ENCODE measurements at places on chromosomes 12 and 14. TPM values are rescaled to one million over a fixed set of nuclear protein-coding genes. Genes with fewer than 3 reads are reported as not detected.

DNA sequence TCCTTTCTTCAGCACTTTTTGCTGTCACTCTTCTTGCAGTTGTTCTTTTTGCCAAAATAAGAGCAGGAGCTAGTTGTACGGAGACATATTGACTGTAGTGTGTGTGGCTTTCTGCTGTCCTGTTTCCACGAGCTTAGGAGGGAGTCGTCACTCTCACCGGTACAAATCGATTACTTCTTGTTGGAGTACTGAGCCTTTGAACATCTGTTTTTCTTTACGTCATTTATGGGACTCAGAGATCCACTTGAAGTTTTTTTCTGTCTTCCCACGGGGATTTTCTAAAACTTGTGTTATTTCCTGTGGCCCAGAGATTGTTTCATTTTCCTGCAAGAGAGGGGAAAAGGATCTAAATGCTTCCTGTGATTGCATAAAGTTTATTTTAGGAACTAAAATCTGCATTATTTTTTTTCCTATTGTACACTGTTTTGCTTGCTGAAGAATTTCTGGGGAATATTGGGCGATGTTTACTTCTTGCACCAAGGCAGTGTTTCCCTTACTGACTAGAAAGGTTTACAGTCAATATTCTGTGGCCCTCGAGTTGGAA is 199.8 kb upstream of the ARHGAP5 start:
- no peaks in the 10 kb centered on the region for H3K27me3 ChIP-seq
- H3K27ac ChIP-seq = no peak overlapping the region
- H3K4me1 ChIP-seq = no peaks in the 10 kb centered on the region
- no peak for DNase-seq

GRCh38 chr12:49105504-49106084 is 5.1 kb downstream of the LMBR1L start:
- no peaks in the 10 kb centered on the region for H3K4me1 ChIP-seq
- DNase-seq = no peak
- H3K27me3 ChIP-seq = no peaks in the 10 kb centered on the region
- no peaks in the 10 kb centered on the region for H3K36me3 ChIP-seq
- H3K4me3 ChIP-seq = no peak overlapping the region

- no peak overlapping the region for H3K27ac ChIP-seq
- no peaks in the 10 kb centered on the region for H3K36me3 ChIP-seq
- DNase-seq = no peak
- H3K27me3 ChIP-seq = no peaks in the 10 kb centered on the region
- H3K4me3 ChIP-seq = no peak overlapping the region
These were observed 811.7 kb downstream of the C12orf50 start for GRCh38 chr12:87217491-87217890.

Gene ACSM4
- total RNA-seq = not detected

Gene GDF3
- total RNA-seq = not detected

Gene STAB2
- total RNA-seq = 0.53 TPM

DNA sequence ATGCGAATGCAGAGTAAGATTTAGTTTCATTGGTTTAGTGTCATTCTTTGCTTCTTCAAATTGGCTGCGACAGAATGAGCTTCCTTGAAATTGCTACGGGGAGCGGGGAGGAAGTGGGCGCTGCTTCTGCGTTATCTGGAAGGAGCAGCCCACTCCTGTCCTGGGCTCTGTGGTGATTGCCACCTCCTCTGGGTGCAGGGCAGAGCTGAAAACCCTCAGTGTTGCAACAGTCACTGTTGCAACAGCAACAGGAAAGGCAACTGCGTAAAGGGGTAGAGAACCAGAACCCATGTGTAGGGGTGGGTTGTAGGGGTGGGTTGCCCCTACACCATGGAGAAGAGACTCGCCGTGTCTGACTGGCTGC is 57.7 kb downstream of the MAX start:
- no peaks in the 10 kb centered on the region for H3K4me1 ChIP-seq
- H3K27ac ChIP-seq = no peak overlapping the region
- H3K4me3 ChIP-seq = no peak overlapping the region
- no peaks in the 10 kb centered on the region for H3K36me3 ChIP-seq
- no peak for DNase-seq
- H3K27me3 ChIP-seq = no peaks in the 10 kb centered on the region

- no peaks in the 10 kb centered on the region for H3K4me1 ChIP-seq
- H3K4me3 ChIP-seq = no peak overlapping the region
- DNase-seq = no peak
- no peaks in the 10 kb centered on the region for H3K27me3 ChIP-seq
These were observed 42.1 kb downstream of the B4GALNT3 start for GRCh38 chr12:501722-502447.

DNA sequence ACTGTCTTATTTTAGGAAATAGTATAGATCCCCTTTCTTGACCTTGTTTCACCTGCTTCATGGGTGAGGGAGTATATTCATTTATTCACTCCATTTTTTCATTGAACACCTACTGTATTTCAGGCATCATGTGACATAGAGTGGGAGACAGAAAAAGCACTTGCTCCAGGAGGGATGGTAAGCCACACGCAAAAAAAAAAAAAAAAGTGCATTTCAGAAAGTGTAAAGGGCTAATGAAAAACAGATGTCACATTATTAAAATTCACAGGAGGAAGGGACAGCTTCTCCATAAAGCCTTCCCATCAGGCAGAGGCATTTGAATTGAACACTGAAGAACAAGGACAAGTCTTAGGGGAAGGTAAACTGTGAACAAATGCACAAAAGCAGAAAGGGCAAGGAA is 7.5 kb downstream of the SLC8A3 start:
- H3K4me3 ChIP-seq = no peak overlapping the region
- no peaks in the 10 kb centered on the region for H3K4me1 ChIP-seq
- DNase-seq = no peak
- no peak overlapping the region for H3K27ac ChIP-seq
- H3K27me3 ChIP-seq = no peaks in the 10 kb centered on the region

- no peaks in the 10 kb centered on the region for H3K4me1 ChIP-seq
- no peak overlapping the region for H3K4me3 ChIP-seq
- H3K36me3 ChIP-seq = no peaks in the 10 kb centered on the region
- no peak overlapping the region for H3K27ac ChIP-seq
- H3K27me3 ChIP-seq = no peaks in the 10 kb centered on the region
These were observed 239.0 kb downstream of the SLC16A7 start for GRCh38 chr12:59834659-59835474.

DNA sequence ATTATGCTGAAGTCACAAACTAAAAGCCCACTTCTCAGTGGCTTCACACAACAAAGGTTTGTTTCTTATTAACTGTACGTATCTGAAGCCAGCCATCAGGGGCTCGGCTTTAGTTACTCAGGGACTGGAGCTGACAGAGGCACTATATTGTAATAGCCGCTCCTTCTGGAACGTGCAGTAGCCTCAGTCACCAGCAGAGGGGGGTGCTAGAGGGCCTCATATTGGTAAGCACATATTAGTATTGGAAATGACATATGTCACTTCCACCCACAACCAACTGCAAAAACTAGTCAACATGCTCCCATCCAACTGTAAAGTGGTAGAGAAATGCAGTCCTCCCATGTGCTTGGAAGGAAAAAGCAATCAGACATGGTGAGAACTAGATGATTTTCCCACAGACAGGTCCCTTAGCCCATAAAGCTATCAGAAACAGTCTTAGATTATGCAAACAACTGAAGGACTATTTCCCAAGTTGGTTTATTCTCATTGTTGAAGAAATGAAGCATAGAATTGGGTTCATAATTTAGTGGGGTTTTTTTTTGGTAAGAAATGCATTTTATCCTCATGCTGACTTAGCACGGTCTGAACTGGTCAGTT is 183.6 kb upstream of the G2E3 start:
- H3K4me1 ChIP-seq = no peaks in the 10 kb centered on the region
- no peak overlapping the region for H3K27ac ChIP-seq
- H3K4me3 ChIP-seq = no peak overlapping the region

Gene AMN1
- 21.5 TPM for total RNA-seq

DNA sequence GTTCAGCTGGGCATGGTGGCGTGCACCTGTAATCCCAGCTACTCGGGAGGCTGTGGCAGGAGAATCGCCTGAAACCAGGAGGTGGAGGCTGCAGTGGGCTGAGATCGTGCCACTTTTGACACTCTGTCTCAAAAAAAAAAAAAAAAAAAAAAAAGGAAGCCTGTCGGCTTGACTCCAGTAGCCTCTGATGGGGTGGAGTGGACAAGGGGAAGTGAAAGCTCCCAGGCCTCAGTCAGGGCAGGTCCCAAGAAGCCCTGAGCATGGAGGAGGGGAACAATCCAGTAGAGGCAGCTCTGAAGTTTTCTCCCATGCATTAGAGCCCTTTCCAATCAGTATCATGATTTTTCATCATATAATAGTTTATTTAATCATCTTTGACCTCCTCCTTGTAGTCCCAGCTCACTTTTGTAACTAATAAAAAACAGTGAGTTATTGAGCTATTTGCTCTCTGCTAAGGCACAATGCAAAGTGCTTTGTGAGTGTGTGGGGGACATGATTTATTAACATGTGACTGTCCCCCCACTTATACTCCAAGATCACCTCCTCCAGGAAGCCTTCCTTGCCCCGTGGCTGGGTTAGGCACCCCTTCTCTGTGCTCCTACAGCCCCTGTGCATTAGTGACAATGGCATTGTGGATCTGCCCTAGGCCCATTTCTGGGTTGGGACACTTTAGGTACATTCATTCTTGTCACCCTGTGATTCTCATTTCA is 4.7 kb upstream of the SSH1 start:
- no peaks in the 10 kb centered on the region for H3K36me3 ChIP-seq
- no peaks in the 10 kb centered on the region for H3K4me1 ChIP-seq
- no peak overlapping the region for H3K27ac ChIP-seq
- no peak overlapping the region for H3K4me3 ChIP-seq
- peak; percentile 66 for DNase-seq

GRCh38 chr12:47773858-47774580 is 981 bp downstream of the SLC48A1 start:
- H3K4me1 ChIP-seq = peaks cover 7% of the 10 kb centered on the region
- peak overlapping the region; percentile 98 for H3K4me3 ChIP-seq
- H3K27ac ChIP-seq = peak overlapping the region; percentile 80
- H3K36me3 ChIP-seq = no peaks in the 10 kb centered on the region
- DNase-seq = no peak

Gene STYK1
- 43.1 TPM for total RNA-seq

GRCh38 chr12:26425587-26426260 is 230.4 kb downstream of the SSPN start:
- no peaks in the 10 kb centered on the region for H3K27me3 ChIP-seq
- no peak overlapping the region for H3K27ac ChIP-seq
- H3K36me3 ChIP-seq = no peaks in the 10 kb centered on the region
- no peaks in the 10 kb centered on the region for H3K4me1 ChIP-seq
- no peak for DNase-seq

- peak; percentile 42 for DNase-seq
- peak overlapping the region; percentile 86 for H3K27ac ChIP-seq
- H3K4me3 ChIP-seq = peak overlapping the region; percentile 85
- peaks cover 6% of the 10 kb centered on the region for H3K4me1 ChIP-seq
These were observed 394 bp upstream of the AMIGO2 start for GRCh38 chr12:47079981-47080724.

GRCh38 chr12:56718149-56718548 is 7.0 kb downstream of the NACA start:
- H3K4me1 ChIP-seq = peaks cover 28% of the 10 kb centered on the region
- no peak for DNase-seq
- peaks cover 4% of the 10 kb centered on the region for H3K36me3 ChIP-seq

DNA sequence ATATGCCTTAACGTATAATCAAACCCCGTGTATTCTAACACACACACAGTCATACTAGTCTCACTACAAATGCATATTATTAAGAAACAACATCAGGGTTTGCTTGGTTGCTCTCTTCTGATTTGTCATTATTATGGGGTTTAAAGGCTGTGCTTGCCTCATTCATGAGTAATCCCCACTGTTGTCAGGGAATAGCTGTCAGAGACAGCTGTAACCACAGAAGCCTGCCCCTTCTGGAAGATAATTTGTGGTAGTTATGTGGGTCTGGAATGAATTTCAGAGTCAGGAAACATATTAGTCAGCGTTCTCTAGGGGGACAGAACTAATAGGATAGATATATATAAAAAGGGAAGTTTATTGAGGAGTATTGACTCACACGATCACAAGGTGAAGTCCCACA is 456.9 kb upstream of the TMEM132C start:
- H3K4me3 ChIP-seq = no peak overlapping the region
- H3K36me3 ChIP-seq = no peaks in the 10 kb centered on the region
- no peak for DNase-seq
- H3K4me1 ChIP-seq = no peaks in the 10 kb centered on the region
- no peak overlapping the region for H3K27ac ChIP-seq

Gene TMEM132D
- 0.35 TPM for total RNA-seq

- no peak for DNase-seq
- no peak overlapping the region for H3K4me3 ChIP-seq
- H3K27ac ChIP-seq = peak overlapping the region; percentile 89
- no peaks in the 10 kb centered on the region for H3K4me1 ChIP-seq
- no peaks in the 10 kb centered on the region for H3K27me3 ChIP-seq
These were observed 4.2 kb downstream of the PPTC7 start for GRCh38 chr12:110578694-110579534.

Gene RNFT2
- 2.8 TPM for total RNA-seq

Gene CD69
- total RNA-seq = 4.4 TPM

Gene MUCL1
- not detected for total RNA-seq

Gene IL31
- total RNA-seq = not detected

GRCh38 chr14:21486640-21487087 is 9.7 kb downstream of the TOX4 start:
- H3K4me3 ChIP-seq = no peak overlapping the region
- DNase-seq = no peak
- H3K36me3 ChIP-seq = no peaks in the 10 kb centered on the region
- H3K27me3 ChIP-seq = no peaks in the 10 kb centered on the region
- no peak overlapping the region for H3K27ac ChIP-seq

DNA sequence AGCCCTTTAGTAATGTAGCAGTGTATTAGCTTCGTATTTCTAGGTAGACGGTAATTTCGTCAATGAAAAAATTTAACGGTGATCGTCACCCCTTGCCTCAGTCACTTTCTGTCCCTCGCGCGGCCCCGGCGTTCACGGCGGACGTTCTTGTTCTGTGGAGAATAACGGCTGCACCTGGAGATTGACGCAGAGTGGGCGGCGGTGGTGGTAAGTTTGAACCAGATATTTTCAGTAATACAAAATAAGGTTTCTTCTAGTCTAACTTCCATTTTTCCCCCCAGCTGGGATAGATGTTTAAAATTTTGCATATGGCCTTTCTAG is 341 bp downstream of the ZNF10 start:
- H3K27me3 ChIP-seq = no peaks in the 10 kb centered on the region
- H3K4me1 ChIP-seq = no peaks in the 10 kb centered on the region
- peak overlapping the region; percentile 98 for H3K27ac ChIP-seq
- H3K36me3 ChIP-seq = no peaks in the 10 kb centered on the region
- DNase-seq = peak; percentile 66

- H3K27ac ChIP-seq = no peak overlapping the region
- no peaks in the 10 kb centered on the region for H3K27me3 ChIP-seq
- no peaks in the 10 kb centered on the region for H3K4me1 ChIP-seq
- H3K4me3 ChIP-seq = no peak overlapping the region
These were observed 375.9 kb downstream of the BTG1 start for GRCh38 chr12:91769736-91770135.

DNA sequence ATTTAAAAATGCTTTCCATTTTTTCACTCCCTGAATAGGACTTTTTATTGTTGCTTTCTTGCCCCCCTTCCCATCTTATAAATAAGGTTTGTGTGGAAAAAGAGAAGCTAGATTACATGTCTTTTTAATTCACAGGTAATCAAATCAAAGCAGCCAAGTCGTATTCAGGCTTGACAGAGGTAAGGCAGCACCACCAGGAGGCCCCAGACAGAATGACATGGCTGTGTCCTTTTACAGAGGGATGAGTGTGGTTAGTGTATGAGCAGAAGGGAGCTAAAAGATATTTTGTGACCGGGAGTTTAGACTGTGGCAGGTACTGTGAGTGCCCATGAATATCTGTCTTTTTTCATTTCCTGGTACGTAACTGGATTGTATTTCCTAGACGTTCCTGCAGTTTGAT is 596.1 kb downstream of the ETNK1 start:
- no peaks in the 10 kb centered on the region for H3K27me3 ChIP-seq
- no peaks in the 10 kb centered on the region for H3K36me3 ChIP-seq
- no peak for DNase-seq
- H3K4me3 ChIP-seq = no peak overlapping the region
- H3K4me1 ChIP-seq = no peaks in the 10 kb centered on the region

All from Peyer's patch (tissue), 4 donors.